ENCODE measurements at places on chromosomes 11 and 22.

- no peak for DNase-seq
These were observed 173.7 kb upstream of the SORL1-AS1 start for GRCh38 chr11:121626507-121626875.

DNA sequence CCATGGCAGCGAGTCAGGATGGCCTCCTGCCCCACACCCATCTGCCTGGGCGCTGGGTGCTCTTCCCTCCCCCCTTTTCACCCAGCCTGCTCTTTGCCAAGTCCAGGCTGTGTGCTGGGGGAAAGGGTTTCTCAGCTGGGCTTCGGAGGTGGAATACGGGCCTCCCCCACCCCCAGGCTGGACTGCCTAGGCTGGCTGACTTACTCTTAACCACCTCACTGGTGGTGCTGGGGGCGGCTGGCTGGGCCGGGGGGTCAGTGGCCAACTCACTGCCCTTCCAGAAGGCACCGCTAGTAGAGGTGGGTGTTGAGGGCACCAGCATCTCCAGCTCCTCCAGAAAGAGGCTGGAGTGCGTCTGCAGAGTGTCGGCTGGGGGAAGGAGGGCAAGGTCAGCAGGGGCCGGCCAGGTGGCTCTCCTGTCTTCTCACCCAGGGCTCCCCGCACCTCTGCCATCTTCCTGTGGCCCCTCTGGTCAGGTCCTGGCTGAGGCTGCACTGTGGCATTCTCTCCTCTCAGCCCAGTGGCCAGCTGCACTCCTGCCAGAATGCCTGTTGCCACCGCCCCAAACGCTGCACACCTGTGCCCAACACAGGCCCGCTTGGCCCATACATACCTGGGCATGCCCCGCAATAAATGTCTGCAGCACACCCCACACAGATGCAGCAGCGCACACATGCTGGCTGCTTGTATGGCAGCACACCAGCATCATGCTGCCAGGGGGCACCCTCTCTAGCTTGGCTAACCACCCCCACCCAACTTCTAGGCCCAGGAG, 9.7 kb downstream of the PITPNM1 start:
- no peak for DNase-seq

- DNase-seq = no peak
These were observed 40.5 kb downstream of the NCAM1 start for GRCh38 chr11:113001709-113002108.

DNA sequence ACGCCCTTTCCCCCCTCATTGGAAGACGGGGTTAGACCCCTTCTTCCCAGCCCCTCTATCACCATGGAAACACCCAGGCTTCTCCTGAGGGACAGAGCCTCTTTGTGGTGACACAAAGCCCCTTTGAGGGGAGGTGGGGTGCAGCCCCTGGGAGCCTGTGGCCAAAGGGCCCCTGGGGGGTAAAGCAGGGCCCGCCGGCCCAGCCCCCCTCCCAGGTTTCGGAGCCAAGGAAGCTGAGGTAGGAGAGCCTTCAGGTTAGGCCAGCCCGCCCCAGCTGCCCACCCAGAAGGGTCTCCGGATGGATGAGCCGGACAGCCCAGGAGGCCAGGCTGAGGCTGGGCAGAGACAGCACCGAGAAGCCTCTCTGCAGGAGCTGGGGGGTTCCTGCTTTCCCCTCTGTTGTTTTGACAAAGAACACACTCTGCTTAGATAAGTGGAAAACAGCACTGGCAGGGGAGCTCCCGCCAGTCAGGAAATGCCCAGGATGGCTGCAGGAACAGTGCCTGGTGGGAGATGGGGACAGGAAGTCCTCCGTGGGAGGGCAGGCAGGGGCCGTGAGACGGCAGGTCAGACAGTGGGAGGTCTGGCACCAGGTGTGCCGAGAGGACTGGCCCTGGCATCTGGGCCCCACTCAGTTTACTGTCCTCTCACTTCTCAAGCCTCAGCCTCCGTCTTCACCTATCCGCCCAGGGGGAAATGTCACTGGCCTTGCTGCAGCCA, 18.2 kb downstream of the ARVCF start:
- DNase-seq = no peak

GRCh38 chr11:61847914-61848581, 19.9 kb downstream of the FADS2 start:
- DNase-seq = no peak

DNA sequence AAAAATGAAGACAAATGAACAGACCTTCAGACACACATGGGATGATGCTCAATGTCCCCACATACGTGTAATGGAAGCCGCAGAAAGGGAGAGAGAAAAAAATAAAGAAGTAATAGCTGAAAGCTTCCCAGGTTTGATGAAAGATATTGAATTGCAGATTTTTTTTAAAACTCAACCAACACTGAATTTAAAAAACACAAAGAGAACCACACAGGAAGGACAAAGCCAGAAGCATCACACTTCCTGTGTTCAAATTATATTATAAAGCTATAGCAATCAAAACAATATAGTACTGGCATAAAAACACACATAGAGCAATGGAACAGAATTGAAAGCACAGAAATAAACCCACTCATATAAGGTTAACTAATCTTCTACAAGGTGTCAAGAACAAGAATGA, 26.5 kb downstream of the TMEM45B start:
- DNase-seq = no peak

- no peak for DNase-seq
These were observed 393.5 kb downstream of the JRKL start for GRCh38 chr11:96783311-96783710.

- DNase-seq = no peak
These were observed 12.0 kb downstream of the MUC5B start for GRCh38 chr11:1234771-1235305.

- no peak for DNase-seq
These were observed 56.4 kb upstream of the RTL6 start for GRCh38 chr22:44554411-44554810.

DNA sequence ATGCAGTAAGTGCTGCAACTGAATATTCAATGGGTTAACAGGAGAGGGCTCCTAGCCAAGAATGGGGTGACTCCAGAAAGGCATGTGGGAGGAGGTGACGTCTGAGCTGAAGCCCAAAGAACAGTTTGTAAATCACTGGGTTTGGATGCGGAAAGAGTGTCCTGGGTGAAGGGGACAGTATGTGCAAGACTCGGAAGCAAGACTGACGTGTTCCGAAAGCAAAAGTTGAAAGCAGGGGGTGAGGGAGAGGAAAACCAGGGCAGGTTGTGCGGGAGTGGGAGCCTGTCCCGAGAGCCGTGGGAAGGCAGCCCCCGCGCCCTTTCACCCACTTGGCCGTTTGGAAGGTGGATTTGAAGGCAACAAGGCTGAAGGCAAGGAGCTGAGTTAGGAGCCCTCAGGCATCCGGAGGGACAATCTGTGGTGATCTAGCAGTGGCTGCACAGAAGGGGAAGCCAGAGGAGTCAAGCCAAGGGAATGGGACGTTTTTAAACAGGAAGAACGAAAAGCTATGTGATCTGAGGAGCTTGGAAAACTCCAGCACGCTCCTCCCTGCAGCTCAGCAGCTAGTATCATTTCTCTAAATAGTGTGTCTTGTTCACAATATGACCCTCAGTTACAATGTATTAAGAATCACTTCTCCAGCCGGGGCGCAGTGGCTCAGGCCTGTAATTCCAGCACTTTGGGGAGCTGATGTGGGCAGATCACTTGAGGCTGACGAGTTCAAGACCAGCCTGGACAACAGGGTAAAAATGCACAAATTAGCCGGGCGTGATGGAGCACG, 7.7 kb downstream of the SLC25A18 start:
- DNase-seq = peak; percentile 88

- DNase-seq = peak; percentile 99
These were observed at the start of gene CTNND1 for GRCh38 chr11:57761301-57762234. CTNND1 (plus strand) TSS chr11:57761802; CDS start chr11:57791479, 29,677 bp downstream.

DNA sequence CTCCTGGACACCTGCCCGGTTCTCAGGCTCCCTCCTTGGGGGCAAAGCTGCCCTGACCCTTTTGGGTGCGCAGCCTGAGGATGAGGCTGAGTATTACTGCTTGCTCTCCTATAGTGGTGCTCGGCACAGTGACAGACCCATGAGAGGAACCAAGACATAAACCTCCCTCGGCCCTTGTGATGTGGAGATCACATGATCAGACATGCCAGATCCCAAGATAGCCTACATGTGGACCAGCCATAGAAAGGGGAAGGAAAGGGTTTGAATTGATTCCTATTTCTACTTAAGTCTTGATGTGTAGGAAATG, 125.3 kb downstream of the VPREB1 start:
- no peak for DNase-seq

DNA sequence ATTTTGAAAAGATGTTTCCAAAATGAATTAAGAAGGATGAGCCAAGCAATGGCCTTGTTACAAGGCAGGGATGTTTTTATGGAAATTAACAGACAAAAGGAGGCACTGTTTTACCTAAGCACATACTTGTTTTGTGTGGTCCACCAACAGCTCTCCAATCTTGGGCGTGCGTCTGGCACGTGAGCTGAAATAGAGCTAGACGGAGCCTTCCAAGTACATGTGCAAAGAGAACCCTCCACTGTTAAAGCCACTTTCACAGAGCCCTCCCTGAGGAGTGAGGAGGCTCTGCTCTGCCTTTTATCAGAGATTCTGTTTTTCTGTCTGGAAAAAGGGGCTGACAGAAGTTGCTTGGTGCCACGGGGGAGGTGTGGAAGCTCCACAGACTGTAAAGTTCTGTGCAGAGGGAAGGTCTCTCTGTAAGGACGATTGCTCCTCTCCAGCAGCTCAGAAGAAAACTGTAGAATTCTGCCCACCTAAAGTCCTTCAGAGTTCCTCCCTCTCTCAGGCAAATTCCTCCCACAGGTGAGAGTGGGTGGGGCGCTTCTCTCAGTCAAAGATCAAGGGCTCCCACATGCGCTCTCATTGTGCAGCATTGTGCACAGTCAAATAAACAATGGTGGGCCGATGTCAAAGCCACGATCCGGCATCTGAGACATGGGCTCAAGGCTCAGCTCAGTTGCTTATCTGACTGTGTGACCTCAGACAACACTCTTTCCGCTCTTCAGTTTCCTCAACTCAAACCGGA, 92.6 kb upstream of the CSNK2A3 start:
- DNase-seq = no peak

DNA sequence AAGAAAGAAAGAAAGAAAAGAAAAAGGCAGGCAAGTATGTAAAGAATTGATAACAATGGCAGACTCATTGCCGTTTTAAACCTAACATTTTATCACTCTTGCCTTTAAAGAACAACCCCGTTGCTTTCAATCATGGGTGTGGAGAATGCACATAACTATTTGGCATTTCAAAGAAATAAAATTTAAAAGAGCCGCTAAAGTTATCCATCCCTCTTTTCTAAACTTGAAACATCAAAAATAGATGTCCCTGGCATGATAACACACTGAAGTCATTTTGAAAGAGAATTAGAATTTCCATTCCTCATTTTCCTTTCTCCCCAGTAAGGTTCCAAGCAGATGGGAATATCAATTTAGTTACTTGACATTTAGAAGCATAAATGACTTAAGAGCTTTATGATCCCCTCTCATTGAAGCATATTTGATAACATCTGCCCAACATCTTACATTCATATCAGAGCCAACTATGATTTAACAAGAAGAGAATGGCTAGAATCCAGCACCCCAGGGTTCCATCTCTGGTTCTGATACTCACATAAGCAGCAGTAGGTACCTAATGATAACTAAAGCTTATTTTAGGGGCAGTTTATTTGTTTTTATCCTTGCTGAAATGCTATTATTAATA, 529.6 kb upstream of the LRRC4C start:
- no peak for DNase-seq

DNA sequence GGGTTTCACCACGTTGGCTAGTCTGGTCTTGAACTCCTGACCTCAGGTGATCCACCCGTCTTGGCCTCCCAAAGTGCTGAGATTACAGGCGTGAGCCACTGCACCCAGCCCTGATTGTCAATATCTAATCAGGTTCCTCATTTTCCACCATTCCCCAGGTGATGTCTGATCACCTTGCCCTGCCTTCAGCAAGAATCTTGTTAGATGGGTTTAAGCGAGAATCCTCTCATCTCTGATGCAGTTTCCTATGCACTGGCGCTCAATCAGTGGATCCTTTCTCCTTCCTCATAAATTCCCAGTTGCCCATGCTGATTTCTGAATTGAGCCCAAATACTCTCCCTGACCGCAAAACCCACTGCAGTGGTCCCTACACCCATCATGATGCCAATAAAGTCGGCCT, 664 bp upstream of the ZC3H7B start:
- DNase-seq = no peak

GRCh38 chr11:17735818-17736578, 1.4 kb downstream of the KCNC1 start:
- no peak for DNase-seq

- peak; percentile 40 for DNase-seq
These were observed 33.1 kb upstream of the PICALM start for GRCh38 chr11:86101941-86102407.

GRCh38 chr22:38802671-38803121, 8.8 kb upstream of the DNAL4 start:
- peak; percentile 95 for DNase-seq

DNA sequence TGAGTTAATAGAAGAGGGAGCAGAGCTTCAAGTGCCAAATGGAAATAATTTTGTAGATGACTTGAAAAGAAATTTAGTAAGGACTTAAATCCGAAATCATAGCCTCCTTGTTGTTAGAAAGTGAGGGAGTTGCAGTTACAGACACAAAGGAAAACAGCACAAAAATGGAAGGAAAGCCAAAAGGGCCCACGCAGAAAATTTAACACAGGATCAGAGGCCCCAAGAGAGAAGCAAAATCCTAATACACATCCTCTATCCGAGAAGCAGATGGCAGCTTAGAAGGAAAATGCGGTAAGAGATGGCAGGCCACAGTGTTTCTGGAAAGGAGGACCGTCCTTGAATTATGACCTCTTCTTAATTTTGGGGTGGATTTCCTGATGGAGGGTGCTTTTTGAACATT, 48.7 kb upstream of the SYT13 start:
- DNase-seq = no peak

DNA sequence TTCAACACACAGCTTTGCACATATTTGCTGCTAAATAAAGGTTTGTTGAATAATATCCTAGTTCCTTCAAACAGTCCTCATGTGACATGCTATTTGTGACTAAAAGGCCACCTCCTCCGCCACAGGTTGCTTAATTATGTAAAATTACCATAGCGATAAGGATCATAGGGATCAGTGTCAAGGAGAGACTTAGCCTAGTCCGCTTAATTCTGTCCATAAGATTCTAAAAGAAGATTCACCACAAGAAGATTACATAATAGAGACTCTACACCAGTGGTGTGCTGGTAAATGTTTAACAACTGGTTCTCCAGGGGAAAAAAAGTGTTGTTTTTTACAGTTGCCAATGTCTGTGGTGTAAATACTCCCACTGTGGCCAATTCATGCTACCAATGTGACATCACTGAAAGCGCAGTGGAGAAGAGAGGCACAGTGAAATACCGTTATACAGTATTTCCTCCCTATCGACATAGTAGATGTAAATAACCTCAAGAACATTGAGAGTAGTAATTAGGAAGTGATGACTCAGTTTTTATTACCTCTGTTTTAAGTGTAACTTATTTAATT, 4.2 kb upstream of the CHRDL2 start:
- DNase-seq = no peak

All from AG08395 (cell line).